ENCODE measurements at places on chromosomes 1 and 21.

DNA sequence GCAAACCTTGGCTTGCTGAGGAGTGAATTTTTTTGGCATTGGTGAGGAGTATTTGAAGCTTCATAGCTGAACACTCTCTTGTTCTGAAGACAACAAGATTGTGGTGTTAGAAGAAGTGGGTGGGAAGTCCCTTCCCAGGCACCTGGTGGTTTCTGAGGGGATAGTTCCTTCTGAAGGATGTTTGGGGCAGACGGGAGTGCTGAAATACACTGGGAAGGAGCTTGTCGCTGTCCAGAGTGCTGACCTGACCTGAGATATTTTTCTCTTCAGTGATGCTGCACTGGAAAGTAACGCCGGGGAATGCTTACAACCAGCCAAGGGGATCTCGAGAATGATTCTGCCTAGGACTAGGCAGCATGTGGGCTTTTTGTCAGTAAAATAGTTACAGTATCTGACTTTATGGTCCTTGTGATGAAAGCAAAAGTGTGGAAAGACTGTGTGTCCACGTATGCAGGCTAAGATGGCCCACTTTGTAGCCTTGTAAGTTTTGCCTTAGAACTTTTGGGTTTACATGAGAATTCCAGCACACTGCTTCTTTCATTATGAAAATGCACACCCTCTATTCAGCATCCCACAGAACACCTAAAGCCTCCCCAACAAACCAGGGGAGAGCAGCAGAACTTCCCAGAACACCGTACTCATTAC, 33.1 kb upstream of the NFASC start:
- no peak for DNase-seq

- no peak for DNase-seq
Measured at GRCh38 chr1:64036549-64036948, 166.9 kb upstream of the UBE2U start.

GRCh38 chr1:67793562-67793961, 39.7 kb downstream of the GNG12 start:
- no peak for DNase-seq

DNA sequence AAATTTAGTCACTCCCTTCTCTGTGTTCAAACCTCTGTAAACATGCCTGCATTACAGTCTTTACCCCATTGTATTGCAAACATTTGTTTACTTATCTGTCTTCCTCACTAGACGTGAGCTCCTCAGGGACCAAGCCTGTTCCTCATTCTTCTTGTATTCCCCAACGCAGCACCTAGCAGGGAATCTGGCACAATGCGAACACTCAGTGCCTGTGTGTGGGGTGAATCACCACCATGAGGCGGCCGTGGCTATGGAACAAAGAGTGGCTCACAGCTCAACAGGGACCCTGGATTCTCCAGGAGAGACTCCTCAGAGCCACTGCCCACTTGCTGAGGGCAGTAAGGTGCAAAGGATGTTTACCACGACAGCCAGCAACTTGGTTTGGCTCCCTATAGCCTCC, 95.9 kb downstream of the DDX20 start:
- DNase-seq, result no peak

DNA sequence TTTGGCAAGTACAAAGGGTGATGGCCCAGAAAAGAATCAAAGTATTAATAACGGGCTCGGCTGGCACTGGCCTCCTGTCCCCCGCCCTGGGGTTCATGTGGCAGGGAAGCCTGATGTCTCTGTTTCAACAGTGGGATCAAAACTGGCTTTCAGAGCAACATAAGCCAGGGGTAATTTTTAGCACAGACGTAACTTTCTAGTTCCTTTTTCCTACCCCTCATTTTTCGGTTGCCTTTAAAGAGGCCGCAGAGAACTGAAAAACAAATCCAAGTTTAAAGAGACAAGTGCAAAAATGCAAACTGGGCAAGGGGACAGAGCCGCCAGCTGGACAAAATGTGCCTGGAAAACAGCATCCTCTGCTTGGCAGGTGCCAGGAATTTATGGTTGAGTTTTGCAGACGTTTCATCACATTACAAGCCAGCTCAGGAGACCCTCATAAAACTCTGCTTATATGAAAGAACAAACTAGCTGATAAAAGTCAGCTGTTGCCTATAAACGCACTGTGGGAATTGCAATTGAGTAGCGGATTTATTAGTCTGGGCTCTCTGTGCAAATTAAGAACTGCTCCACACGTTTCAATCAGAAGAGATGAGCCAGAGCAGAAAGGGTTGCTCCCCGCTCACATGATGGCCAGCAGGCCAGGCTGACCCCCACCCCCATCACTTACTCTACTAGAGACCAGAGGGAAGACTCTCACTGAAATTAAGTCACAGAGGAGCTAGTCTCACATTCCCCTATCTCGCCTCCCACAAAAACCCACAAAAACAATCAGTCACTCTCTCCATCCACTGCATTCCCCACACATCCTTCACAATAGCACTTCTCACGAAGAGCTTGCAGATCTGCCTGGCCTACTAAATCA, 15.8 kb upstream of the CDCA8 start:
- no peak for DNase-seq

DNA sequence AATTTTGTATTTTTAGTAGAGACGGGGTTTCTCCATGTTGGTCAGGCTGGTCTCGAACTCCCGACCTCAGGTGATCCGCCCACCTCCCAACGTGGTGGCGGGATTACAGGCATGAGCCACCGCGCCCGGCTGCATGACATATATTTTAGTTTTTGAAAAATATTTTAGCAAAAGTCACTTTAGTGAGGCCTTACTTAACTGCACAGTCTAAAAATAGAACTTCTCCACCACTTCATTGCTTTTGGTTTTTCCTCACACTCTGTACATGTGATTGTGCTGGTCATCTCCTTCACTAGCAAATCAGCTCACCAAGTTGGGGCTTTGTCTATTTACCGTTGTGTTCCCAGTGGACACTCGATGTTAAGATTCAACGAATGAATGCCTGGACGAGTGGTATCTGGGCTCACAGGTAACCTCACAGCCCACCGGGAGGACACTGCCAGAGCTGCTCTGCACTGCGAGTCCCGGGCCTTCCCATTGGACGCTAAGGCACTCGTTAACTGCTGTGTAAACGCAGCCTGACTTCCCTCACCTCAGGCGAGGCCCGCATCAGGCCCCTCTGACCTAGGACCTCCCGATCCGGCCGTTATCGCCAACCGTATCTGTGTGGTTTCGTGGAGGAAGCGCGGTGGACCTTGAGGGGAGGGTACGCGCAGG, 14.0 kb upstream of the ZNF692 start:
- no peak for DNase-seq

DNA sequence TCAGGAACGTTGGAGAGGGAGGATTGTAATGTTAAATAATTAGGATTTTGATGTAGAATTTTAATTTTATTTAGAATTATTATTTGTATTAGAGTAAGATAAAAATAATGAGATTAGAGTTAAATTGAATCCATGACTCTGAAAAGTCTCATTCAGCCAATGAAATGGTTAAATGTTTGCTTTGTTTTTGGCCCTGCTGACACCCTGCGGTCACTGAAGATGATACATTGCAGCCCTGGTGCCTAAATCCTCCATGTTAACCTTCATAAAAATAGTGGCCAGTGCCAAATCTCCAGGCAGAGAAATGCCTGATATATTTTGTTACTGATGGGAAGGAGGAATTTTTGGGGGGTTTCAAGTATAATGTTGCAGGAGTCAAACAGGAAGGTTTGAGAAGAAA, 27.3 kb upstream of the RLF start:
- no peak for DNase-seq

DNA sequence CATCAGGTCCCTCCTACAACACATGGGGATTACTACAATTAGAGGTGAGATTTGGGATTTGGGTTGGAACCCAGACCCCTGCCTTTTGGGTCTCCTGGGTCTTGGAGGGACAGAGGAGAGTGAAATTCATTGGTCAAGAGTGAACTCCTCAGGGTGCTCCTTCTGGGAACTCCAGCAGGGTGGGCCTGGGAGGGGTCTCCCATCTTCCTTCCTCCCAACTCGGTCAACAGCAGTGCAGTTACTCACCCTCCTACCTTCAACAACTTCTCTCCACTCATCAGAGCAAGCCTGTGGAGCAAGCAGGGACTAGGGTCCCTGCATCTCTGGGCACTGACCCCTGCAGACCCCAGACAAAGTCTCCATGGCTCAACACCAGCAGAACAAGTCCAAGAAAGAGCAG, 89.3 kb upstream of the TMPRSS2 start:
- DNase-seq, result no peak

- no peak for DNase-seq
Measured at GRCh38 chr1:192553741-192554140, 21.8 kb upstream of the RGS1 start.

DNA sequence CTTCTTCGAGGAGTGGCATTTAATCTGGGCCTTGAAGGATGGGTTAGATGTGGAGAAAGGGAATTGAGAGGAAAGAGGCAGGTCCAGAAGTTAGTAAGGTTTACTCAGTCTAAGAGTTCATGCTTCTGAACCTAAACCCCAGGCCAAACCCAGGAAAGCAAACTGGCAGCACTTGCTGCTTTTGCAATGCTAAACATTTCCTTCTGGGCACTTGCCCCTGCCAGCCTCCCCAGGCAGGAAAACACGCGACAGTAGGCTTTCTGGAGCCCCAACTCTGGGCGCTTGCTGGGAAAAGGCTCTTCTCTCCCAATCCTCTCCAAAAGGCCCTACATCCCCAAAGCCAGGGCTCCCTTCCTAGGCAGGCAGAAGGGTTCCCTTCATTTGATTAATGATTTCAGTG, 2.5 kb downstream of the OLFML2B start:
- DNase-seq, result no peak

DNA sequence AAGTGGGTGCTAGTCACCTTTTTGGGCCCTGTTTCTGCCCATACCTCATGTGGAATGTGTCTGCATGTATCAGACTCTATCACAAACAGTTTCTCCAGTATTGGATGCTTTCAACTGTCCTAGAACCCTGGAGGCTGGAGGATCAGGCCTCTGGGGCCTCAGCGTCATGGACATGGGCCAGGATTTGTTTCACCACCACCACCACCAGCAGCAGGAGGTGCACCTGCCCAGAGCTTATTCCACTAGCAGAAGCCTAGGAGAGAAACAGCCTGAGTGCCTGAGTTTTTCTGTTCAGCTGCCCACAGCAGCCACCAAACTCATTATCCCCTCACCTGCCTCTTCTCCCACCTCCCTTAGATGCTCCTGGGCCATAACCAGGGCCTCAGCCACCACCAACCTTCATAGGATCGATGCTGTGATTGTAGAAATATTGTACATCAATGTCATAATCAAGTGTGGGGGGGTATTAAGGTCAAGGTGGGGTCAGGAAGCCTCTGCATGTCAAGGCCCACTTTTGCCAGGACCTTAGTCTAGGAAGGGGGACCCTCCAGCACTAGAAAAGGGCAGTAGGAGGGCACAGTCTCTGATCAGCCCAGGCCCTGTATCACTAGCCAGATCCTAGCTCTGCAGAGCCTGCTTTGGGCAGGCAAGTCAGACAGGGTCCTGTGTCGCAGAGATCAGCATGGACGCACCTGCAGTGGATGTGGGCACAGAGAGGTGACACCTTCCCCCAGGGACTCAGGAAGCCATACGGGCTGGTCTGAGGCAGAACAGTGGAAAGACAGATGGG, 9.3 kb downstream of the DMAP1 start:
- DNase-seq, result no peak

DNA sequence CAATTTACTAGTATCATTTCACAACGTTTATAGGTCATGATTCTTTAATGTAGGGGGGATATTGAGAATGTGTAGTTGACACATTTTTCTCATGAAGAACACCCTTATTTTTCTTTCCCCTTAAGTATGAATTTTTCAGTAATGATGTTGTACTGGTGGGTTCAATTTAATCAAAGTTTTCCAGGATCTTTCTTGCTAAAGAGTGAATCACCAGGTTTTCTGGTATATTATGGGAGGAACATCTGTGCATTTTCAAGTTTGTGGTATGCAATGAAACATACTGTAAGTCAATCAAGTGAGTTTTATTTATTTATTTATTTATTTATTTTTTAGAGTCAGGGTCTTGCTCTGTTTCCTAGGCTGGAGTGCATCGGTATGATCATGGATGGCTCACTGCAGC, 221.2 kb upstream of the PTGFR start:
- no peak for DNase-seq

- DNase-seq, result no peak
Measured at GRCh38 chr1:7672864-7673263, 98.2 kb upstream of the VAMP3 start.

GRCh38 chr1:55284856-55285255, 69.7 kb upstream of the USP24 start:
- DNase-seq, result no peak

DNA sequence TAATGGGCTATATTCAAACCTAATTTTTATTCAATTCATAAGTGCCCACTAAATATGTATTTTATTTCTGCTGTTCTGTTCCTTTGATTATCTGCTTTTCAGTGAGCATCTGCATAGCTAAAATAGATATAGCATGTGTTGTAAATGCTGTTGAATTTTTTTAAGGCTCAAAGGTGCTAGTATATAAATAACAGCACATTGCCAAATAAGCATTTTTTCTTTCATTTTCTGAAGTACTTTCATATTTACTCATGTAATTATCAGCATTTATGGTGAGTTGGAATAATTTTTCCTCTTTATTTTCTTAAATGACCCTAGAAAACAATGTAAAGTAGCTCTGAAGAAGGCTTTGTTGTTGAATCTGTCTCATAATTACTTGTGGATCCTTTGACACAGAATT, 69.6 kb upstream of the B3GALT2 start:
- DNase-seq, result no peak

DNA sequence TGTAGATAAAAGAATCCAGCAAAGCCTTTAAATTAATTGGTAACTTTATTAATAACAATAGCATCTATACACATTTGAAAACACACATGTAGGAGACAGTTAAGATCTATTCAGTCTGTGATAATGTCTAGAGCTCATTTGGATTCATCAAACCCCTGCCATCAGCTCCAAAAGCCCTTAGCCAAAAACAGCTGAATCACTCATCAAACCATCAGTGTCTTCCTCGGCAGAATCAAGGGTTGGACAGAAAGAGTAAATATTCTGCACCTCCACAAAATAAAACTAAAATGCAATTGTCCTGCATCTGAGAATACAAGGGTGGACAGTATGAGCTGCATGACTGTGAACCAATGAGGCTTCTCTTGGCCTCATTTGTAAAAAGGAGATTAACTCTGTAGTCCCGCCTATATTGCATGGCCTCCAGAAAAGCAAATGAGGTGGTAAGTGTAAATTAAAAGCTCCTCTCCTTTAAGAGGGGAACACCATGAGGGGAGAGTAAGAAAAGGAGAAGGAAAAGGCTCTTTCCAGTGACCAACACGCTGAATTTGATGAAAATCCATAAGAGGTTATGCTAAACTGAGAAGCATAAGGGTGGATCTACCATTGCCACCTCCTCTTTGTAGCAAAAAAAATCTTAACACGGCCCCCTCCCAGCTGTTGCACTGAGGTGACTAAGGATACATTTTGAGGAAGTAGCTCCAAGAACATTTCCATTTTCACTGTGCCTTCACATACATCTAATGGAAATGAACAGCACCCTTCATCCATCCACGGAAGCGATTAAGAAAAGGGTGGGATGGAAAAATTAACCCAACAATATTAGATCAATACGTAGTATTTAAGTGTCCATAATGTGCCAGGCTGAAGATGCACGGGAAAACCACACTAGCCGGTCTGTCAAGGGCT, 14.7 kb upstream of the BOLA1 start:
- no peak for DNase-seq

All from stimulated activated CD8-positive, alpha-beta memory T cell treated with anti-CD3 and anti-CD28 coated beads, Interleukin-7, amount 100 ng/mL, for 4 hours (primary cell).